ENCODE measurements at places on chromosomes 3 and 15. TPM values are rescaled to one million over a fixed set of nuclear protein-coding genes. Genes with fewer than 3 reads are reported as not detected.

DNA sequence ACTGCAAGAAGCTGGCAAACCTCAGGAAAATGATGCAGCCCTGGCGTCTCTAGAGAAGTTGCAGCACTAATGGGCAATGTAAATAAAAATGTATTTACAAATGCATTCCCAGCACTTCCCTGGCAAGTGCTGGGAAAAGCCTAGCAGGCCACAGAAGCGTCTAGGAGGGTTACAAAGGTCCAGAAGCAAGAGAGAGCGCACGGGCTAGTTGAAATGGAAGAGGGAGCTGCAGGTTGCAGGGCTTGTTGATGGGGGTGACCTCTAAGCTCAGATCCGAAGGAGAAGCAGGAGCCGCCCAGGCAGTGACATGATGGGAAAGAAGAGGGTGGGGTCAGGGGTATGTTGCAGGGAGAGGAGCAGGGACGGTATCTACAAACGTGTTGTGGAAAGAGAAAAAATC is 2.7 kb upstream of the KNL1 start:
- DNase-seq, result no peak
- H3K4me3 ChIP-seq, result no peak overlapping the region
- H3K27ac ChIP-seq, result no peak overlapping the region
- no peaks in the 10 kb centered on the region for H3K36me3 ChIP-seq

Gene MEGF11
- not detected for total RNA-seq

DNA sequence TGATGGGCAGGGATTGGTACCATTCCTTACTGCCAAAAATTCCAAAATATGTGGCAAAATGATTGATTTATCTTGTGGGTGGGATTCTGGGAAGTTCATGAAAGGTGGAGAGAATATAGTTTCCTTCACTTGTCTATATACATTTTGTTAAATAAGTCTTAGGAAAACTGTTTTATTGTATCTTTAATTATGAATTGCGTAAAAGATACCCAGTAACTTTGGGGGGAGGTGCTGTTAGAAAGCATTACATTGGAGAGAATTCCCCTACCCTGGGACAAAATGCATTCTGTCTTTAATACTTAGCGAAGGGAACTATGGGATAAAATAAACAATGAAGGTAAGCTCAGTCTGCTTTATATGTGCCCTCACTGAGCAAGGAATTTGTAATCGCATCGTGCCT is 4.6 kb downstream of the SETD5 start:
- peaks cover 75% of the 10 kb centered on the region for H3K4me1 ChIP-seq
- no peak for DNase-seq
- peak overlapping the region; percentile 11 for H3K27ac ChIP-seq
- no peaks in the 10 kb centered on the region for H3K27me3 ChIP-seq
- no peaks in the 10 kb centered on the region for H3K36me3 ChIP-seq

- H3K4me3 ChIP-seq, result no peak overlapping the region
- no peaks in the 10 kb centered on the region for H3K27me3 ChIP-seq
- no peak overlapping the region for H3K27ac ChIP-seq
- H3K36me3 ChIP-seq, result no peaks in the 10 kb centered on the region
- H3K4me1 ChIP-seq, result no peaks in the 10 kb centered on the region
- no peak for DNase-seq
Measured at GRCh38 chr3:128021768-128022372, 30.4 kb upstream of the SEC61A1 start.

Gene GOLGA8T
- total RNA-seq, result not detected
